ENCODE measurements at places on chromosomes 2 and 18. TPM values are rescaled to one million over a fixed set of nuclear protein-coding genes. Genes with fewer than 3 reads are reported as not detected.

Gene SLC30A3
- total RNA-seq = not detected

Gene GRHL1
- total RNA-seq = 3.6 TPM

DNA sequence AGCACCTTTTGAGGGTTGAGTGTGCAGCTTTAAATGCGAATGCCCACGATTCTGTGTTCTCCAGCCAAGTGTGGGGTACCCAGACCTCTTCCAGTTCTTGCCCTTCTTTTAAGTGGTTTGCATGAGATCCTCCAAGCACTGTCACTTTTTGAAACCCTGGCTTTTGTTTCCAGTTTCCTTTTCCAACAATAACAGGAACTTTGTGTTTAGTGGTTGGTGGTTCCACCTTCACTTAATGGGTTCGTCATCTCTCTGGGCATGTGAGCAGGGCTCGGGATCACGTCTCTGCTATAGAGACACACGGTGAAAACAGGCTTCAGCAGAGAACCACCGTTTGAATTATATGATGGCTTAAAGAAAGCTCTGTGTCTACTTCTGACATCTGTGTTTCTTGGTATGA is 197.6 kb downstream of the LDLRAD4 start:
- H3K4me3 ChIP-seq = no peak overlapping the region
- no peak overlapping the region for H3K27ac ChIP-seq
- DNase-seq = peak; percentile 15
- H3K4me1 ChIP-seq = peaks cover 3% of the 10 kb centered on the region

Gene XRCC5
- total RNA-seq = 220 TPM

GRCh38 chr2:233060980-233061590 is 943 bp downstream of the INPP5D start:
- H3K27ac ChIP-seq = peak overlapping the region; percentile 93
- H3K4me3 ChIP-seq = peak overlapping the region; percentile 91
- peaks cover 60% of the 10 kb centered on the region for H3K4me1 ChIP-seq
- DNase-seq = peak; percentile 36
- peaks cover 12% of the 10 kb centered on the region for H3K36me3 ChIP-seq
- H3K27me3 ChIP-seq = no peaks in the 10 kb centered on the region

Gene FIGLA
- not detected for total RNA-seq

Gene COL6A3
- total RNA-seq = 0.29 TPM

DNA sequence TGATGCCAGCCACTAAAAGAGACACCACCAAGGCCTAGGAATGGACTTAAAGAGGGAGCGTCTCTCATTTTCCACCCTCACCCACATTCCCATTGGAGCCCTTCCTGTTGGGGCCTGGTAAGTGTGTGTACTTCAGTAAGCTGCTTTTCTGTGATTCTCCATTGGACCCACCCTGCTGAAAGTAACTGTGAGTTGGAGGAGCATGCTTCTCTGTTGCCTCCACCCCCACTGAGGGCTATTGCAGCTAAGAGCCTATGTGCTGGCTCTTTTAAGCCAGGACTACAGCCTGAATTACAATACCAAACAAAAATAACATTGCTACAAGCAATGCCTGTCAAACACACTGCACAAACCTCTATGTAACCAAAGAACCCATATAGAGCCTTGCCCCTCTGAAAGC is 81.1 kb downstream of the TRABD2A start:
- no peak overlapping the region for H3K27ac ChIP-seq
- no peaks in the 10 kb centered on the region for H3K36me3 ChIP-seq
- H3K4me1 ChIP-seq = no peaks in the 10 kb centered on the region
- H3K4me3 ChIP-seq = no peak overlapping the region
- H3K27me3 ChIP-seq = no peaks in the 10 kb centered on the region

Gene CPS1
- not detected for total RNA-seq

DNA sequence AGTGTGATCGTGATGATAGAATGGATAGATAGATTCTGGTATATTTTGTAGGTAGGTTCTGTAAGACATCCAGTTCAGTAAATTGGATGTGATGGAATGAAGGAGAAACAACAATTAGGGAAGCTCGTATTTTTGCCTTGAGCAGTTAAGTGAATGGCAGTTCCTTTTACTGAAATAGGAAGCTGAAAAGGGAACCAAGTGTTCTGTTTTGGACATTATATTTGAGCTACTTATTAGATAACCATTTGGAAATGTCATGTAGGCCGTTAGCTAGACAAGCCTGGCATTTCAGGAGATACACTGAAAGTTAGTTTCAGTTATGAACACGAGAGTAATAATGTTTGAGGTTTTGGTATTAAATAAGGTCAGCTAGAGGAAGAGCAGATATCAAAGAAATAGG is 41.5 kb downstream of the MARCHF7 start:
- no peak for DNase-seq
- H3K27ac ChIP-seq = peak overlapping the region; percentile 5
- H3K4me3 ChIP-seq = no peak overlapping the region
- H3K4me1 ChIP-seq = no peaks in the 10 kb centered on the region
- no peaks in the 10 kb centered on the region for H3K27me3 ChIP-seq

Gene G6PC2
- not detected for total RNA-seq

Gene AGXT
- total RNA-seq = not detected

Gene STAM2
- 23.1 TPM for total RNA-seq
